ENCODE measurements at places on chromosomes 1 and 21.

- peak; percentile 71 for DNase-seq
Measured at GRCh38 chr1:115771847-115772457, 3.4 kb upstream of the CASQ2 start.

DNA sequence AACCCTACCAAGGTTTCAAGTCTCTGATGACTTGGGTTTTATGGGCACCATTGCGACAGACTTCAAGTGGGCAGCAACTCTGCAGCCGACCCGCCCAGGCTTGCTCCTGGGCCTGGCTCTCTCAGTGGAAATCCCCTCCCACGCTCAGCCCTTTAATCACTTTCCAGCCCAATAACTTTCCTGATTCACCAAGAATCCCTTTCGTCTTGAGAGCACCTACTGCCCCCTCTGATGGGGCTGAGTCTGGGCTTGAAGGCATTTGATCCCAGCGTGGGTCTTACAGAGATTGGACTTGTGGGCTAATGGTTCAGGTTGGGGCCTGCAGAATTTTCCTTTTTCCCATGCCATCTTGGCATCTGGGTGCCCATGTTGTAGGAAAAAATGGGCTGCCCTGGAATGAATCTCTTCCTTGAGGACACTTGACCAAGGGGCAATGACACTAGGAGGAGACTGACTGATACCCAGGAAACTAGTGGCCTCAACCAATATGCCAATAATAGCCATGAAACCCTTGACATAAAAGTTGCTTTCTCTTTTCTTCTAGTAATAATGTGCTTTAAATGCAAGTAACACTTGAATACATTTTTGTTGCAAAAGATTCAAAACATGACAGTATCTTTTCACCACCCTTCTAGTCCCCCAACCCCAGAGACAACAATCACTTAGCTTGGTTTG, 7.8 kb upstream of the PHLDA3 start:
- DNase-seq, result no peak

DNA sequence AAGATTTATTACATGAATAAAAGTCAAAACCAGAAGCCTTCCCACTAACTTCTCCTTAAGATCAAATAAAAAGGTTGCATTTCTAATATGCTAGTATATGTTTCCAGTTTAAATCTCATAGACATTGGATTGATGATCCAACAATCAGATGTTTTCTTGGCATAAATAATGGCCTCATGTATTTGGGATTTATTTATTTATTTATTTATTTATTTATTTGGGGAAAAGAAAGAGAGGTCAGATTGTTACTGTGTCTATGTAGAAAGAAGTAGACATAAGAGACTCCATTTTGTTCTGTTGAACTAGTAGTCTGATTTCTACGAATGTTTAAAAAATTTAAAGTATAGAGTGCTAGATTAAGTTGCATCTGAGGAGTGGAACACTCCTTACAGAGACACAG, 422.4 kb downstream of the ADGRL2 start:
- DNase-seq, result no peak

GRCh38 chr1:171654942-171655745, 2.7 kb upstream of the MYOC start:
- peak; percentile 79 for DNase-seq

DNA sequence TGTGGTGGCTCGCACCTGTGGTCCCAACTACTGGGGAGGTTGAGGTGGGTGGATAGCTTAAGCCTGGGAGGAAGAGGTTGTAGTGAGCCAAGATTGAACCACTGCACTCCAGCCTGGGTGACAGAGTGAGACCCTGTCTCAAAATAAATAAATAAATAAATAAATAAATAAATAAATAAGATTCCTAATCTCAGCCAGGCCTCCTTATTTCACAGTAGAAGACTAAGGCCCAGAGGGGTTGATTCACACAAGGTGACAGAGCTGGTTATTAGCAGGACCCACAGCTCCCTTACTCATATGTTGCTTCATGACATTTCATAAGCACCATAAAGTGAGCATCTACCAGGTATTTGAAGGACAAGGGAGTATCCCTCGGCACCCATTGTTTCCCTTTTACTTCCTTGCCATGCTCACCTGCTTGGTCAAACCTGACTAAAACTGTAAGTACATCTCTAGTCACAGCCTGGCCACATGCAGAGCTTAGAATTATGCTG, 32.7 kb downstream of the ALG14 start:
- DNase-seq, result no peak
